Left lung (tissue), 14 donors: ENCODE measurements at places on chromosomes 11 and 22. TPM values are rescaled to one million over a fixed set of nuclear protein-coding genes. Genes with fewer than 3 reads are reported as not detected.

The PLAAT3 gene
- total RNA-seq: 74.2 TPM

- no peak overlapping the region for H3K27ac ChIP-seq
- no peaks in the 10 kb centered on the region for H3K4me1 ChIP-seq
- no peaks in the 10 kb centered on the region for H3K36me3 ChIP-seq
- H3K4me3 ChIP-seq: no peak overlapping the region
- DNase-seq: no peak
- H3K27me3 ChIP-seq: no peaks in the 10 kb centered on the region
These were observed 14.8 kb downstream of the LGALS12 start for GRCh38 chr11:63520606-63521170.

GRCh38 chr11:69839516-69839915 lies 20.3 kb upstream of the FGF3 start:
- no peaks in the 10 kb centered on the region for H3K36me3 ChIP-seq
- no peak for DNase-seq
- H3K27ac ChIP-seq: no peak overlapping the region
- H3K27me3 ChIP-seq: no peaks in the 10 kb centered on the region

- H3K4me1 ChIP-seq: peaks cover 6% of the 10 kb centered on the region
- H3K27me3 ChIP-seq: no peaks in the 10 kb centered on the region
- no peaks in the 10 kb centered on the region for H3K36me3 ChIP-seq
- H3K27ac ChIP-seq: no peak overlapping the region
These were observed 54.3 kb downstream of the TSPAN18 start for GRCh38 chr11:44780940-44781631.

DNA sequence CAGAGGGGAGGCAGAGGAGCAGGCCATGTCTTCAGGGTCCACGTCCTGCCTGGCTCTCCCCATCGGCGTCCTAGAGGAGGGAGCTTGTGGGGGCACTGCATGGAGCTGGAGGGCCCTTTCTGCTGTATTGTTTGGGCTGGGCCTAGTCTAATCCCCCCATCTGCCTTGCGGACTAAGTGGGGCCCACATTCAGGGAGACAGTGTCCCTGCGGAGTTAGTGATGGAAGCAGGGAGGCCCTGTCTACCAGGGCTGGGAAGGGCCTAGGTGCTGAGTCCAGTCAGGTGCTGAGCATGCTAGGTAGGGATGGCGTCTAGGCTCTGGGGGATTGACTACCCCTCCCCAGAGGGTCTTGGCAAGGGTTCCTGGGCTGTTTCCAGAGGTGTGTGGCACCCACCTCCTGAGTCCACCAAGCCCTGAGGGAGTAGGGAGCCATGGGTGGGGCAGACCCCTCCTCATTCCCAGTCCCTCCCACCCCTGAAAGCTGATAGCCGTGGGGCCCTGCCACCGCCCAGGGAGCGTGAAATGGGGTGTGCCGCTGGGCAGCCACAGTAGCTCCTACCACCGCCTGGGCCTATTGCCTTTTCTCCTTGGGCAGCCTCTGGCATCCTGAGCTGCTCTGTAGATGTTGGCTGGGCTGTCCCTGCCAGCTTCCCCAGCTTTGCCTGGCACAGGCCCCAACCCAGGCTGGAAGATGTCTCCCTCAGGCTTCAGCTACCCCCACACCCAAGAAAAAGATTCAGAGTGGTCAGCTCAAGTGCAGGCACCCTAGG lies 1.9 kb upstream of the POLD4 start:
- no peak overlapping the region for H3K4me3 ChIP-seq
- peaks cover 31% of the 10 kb centered on the region for H3K4me1 ChIP-seq
- H3K27ac ChIP-seq: peak overlapping the region; percentile 100
- no peaks in the 10 kb centered on the region for H3K27me3 ChIP-seq

GRCh38 chr22:29480512-29481264 lies 670 bp downstream of the NEFH start:
- H3K4me3 ChIP-seq: no peak overlapping the region
- no peak overlapping the region for H3K27ac ChIP-seq
- peaks cover 19% of the 10 kb centered on the region for H3K4me1 ChIP-seq
- H3K27me3 ChIP-seq: peaks cover 68% of the 10 kb centered on the region

DNA sequence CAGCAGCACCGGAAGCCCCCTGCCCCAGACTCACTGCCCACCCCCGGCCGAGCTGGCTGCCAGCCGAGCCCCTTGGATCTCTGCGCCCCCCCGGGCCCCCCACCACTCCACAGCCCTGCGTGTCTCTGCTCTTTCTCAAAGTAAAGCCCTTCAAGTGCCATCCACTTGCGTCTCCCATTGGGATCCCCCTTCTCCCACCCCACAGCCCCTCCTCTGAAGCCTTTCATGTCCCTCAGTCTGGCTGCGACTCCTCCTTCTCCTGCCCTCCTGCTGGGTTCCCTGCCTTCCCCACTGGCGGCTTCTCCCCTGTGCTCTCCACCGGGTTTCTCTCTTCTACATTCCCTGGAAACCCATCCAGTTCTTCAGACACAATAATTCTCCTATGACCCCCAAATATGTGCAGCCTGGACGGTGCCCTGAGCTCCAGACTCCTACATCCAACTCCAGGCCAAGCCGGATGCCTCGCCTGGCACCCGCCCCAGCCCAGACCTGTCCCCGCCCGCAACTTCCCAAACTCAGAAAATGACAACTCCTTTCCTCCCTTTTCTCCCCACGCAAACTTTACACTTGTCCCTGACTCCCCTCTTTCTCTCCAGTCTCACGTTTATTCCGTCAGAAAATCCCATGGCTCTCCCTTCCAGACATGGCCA lies 108.9 kb downstream of the WNT7B start:
- H3K27me3 ChIP-seq: peaks cover 11% of the 10 kb centered on the region
- no peak overlapping the region for H3K27ac ChIP-seq
- DNase-seq: no peak
- no peaks in the 10 kb centered on the region for H3K36me3 ChIP-seq

GRCh38 chr11:82494988-82495432 lies 238.7 kb downstream of the FAM181B start:
- no peaks in the 10 kb centered on the region for H3K4me1 ChIP-seq
- no peak for DNase-seq
- H3K4me3 ChIP-seq: no peak overlapping the region
- H3K27ac ChIP-seq: no peak overlapping the region
- no peaks in the 10 kb centered on the region for H3K36me3 ChIP-seq
- no peaks in the 10 kb centered on the region for H3K27me3 ChIP-seq

- H3K4me1 ChIP-seq: peaks cover 3% of the 10 kb centered on the region
- DNase-seq: no peak
- H3K36me3 ChIP-seq: no peaks in the 10 kb centered on the region
- H3K27ac ChIP-seq: no peak overlapping the region
- H3K27me3 ChIP-seq: no peaks in the 10 kb centered on the region
These were observed 41.7 kb downstream of the TBX1 start for GRCh38 chr22:19802001-19802893.

GRCh38 chr22:20999350-21000206 lies 2.3 kb downstream of the THAP7 start:
- H3K4me1 ChIP-seq: peaks cover 36% of the 10 kb centered on the region
- H3K27me3 ChIP-seq: no peaks in the 10 kb centered on the region
- no peak overlapping the region for H3K27ac ChIP-seq
- DNase-seq: no peak
- no peak overlapping the region for H3K4me3 ChIP-seq

The PACSIN3 gene
- total RNA-seq: 44.2 TPM

The RASGRP2 gene
- total RNA-seq: 10.8 TPM

The GAL gene
- total RNA-seq: not detected

GRCh38 chr11:114396916-114397315 lies 3.4 kb downstream of the C11orf71 start:
- H3K36me3 ChIP-seq: no peaks in the 10 kb centered on the region
- H3K4me3 ChIP-seq: no peak overlapping the region
- no peak overlapping the region for H3K27ac ChIP-seq
- H3K4me1 ChIP-seq: peaks cover 16% of the 10 kb centered on the region
- no peaks in the 10 kb centered on the region for H3K27me3 ChIP-seq

The OR52N4 gene
- 0.37 TPM for total RNA-seq

GRCh38 chr11:20097319-20098221 lies 62.7 kb downstream of the DBX1 start:
- DNase-seq: no peak
- H3K36me3 ChIP-seq: peaks cover 40% of the 10 kb centered on the region
- H3K27ac ChIP-seq: no peak overlapping the region
- no peak overlapping the region for H3K4me3 ChIP-seq
- H3K27me3 ChIP-seq: no peaks in the 10 kb centered on the region

DNA sequence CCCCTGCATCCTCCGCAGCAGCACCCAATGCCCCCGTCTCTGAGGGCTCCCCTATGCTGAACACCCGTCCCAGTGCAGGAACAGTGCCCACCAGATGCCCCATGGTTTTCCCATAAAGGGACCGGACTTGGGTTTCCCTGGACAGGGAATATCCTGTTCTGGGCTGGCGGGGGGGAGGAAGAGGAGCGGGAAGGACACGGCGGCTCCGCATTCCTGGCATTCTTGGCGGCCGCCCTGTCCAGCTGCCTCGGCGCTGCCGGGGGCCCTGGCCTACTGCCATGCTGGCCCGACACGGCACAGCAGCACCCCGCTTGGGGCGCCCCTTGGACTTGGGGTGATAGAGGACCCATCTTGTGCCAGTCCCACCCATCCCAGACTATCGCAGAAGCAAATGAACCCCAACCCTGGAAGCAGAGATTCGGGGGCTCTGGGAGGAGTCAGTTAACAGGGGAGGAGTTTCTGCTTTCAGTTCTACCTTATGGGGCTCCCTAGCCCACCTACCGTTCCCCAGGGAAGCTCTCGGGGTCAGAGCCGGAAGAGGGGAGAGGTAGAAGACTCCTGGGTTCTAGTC lies 23.7 kb upstream of the CBX7 start:
- H3K4me3 ChIP-seq: no peak overlapping the region
- peak overlapping the region; percentile 73 for H3K27ac ChIP-seq
- H3K27me3 ChIP-seq: no peaks in the 10 kb centered on the region
- peak; percentile 49 for DNase-seq
- peaks cover 28% of the 10 kb centered on the region for H3K4me1 ChIP-seq

DNA sequence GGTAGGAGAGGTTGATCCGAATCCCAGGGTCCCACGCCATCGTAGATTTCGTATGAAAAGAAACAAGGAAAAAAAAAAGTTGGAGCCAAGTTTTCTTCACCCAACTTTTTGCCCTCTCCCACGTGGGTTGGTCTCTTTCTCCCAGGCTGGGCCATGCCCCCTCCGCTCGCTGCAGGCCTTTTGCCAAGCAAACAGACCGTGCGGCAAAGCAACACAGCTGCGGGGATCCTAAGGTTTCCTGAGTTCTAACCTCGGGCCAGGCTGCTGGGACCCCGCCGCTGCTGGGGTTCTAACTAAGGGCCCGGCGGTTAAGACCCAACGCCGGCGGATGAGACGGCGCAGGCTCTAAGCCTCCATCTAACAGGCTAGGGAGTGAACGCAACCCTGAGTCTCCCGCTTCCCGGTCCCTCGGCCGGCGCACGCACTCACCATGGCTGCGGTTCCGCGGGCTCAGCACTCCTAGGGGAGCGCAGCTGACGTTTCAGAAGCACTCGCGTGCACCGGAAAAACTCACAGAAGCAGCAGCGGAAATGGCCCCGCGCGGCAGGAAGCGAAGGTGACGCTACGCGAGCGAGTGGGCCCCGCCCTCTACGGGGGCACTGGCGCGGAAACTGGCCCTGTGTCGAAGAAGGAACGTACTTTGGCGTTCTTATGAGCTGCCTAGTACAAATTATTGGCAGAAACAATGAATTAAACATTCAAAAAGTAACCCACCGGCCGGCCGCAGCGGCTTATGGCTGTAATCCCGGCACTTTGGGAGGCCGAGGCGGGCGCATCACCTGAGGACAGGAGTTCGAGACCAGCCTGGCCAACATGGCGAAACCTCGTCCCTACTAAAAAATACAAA lies at the start of gene SNU13:
Gene SNU13 (minus strand): TSS at position 503 of the 847 bp plus-strand sequence. CDS start 71 bp downstream, at position 432.
- no peaks in the 10 kb centered on the region for H3K4me1 ChIP-seq
- H3K27me3 ChIP-seq: no peaks in the 10 kb centered on the region
- peak within 1 kb of the TSS; percentile 66 for H3K4me3 ChIP-seq
- peaks cover 7% of the 10 kb centered on the region for H3K36me3 ChIP-seq
- peak; percentile 89 for DNase-seq

The KCNE3 gene
- total RNA-seq: 21.2 TPM

The SNX32 gene
- total RNA-seq: 1.9 TPM

DNA sequence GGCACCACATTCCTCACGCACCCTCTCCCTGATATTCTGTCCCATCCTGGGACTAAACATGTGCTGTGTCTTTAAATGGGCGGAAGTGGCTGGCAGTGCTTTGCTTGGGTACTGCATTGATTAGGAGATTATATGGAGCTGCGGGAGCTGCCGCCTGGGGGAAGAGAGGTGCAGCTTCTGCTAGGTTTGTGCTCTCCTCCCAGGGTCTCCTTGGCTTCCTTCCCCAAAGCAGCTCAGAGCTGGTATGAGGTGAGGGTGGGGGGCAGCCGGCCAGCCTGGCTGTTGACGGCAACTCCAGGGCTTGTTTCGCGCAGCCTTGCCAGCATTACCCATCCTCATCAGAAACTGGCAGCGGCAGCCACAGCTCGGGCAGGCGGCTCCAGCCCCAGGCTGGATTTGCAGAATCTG lies 95.4 kb downstream of the GRAMD1B start:
- no peak for DNase-seq
- H3K4me3 ChIP-seq: no peak overlapping the region
- H3K4me1 ChIP-seq: no peaks in the 10 kb centered on the region
- H3K27me3 ChIP-seq: no peaks in the 10 kb centered on the region
- no peaks in the 10 kb centered on the region for H3K36me3 ChIP-seq

The KRTAP5-9 gene
- total RNA-seq: 0.24 TPM
